ENCODE measurements at places on chromosomes 3 and 15.

- no peak for DNase-seq
Measured at GRCh38 chr15:97977734-97978133, 17.2 kb downstream of the ARRDC4 start.

- DNase-seq: no peak
Measured at GRCh38 chr3:118817748-118818165, 216.9 kb downstream of the IGSF11 start.

- no peak for DNase-seq
Measured at GRCh38 chr3:119964294-119964693, 130.0 kb downstream of the GSK3B start.

DNA sequence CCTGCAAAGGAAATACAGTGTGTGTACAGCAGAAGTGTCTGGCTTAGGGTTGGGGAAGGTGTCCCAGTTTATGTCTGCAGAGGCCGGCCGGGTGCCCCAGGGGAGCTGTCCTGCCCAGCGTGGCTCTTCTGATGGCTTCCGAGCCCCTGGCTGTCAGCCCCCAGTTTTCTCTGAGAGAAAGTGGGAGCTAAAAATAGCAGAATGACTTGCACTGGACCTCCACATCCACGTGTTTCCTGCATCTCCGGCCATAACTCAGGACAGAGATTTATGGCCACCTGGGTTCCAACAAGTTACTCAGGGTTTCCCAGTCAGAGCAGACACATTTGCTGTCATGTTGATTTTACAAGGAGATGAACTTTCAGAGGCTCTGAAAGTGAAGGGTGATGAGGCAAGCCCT lies 192.0 kb downstream of the ATP10A start:
- DNase-seq: no peak

- DNase-seq: no peak
Measured at GRCh38 chr15:92809880-92810361, 90.2 kb upstream of the CHD2 start.

- no peak for DNase-seq
Measured at GRCh38 chr3:194137008-194137505, 1.1 kb downstream of the HES1 start.

- no peak for DNase-seq
Measured at GRCh38 chr3:147267434-147267833, 138.9 kb downstream of the ZIC4 start.

DNA sequence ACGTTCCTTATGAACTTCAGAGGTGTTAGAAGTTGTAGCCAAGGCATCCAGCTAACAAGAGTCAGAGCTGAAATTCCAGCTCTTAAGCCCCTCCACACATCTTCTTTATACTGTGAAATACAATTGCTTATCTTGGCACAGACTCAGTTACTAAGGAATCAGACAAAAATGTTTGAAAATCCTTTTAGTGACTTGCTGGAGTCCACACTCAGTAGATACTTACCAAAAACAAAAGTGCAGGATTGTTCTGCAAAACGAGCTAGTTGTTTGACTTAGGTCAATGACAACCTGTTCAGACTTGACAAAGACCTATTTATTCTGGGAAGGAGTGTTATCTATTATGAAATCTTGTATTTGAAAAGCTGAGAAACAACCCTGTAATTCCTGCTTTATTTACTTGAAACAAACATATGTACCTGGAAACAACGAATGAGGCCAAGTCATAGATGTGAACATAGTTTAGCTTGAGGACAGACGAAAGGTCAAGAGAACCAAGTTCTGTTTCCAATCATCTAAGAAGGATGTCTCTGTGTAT lies 38.5 kb downstream of the B3GNT5 start:
- DNase-seq: no peak

DNA sequence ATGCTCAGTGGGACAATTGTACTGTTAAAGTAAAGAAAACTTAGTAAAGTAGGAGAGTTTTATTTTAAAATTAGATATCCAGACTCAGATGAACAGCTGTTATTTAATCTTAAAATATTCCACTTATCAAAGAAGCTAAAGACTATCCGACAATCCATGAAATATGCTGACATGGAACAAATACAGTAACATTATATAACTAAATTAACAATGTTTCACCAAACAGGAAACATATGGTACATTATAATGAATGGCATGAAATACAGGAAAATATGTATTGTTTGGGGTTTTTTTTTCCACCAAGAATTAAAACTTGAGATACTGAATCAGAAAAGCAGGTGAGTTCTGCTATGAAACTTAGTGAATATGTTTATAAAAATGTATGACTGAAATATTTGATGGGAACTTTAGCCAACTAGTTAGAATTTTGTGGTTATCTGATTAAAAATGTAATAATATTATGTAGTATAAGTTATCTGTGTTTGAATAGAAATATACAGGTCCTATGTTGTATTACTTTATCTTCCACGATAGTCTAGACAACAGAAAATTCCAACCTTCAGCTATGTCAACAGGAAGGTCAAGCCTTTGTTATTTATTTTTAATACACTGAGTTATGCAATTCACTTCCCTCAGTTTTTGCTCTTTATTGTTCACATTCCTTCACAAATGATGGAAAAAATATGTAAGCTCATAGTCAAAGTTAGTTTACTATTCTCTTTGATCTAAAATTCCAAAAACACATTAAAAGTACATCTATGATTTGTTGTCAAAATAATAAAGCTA lies 72.7 kb downstream of the UACA start:
- DNase-seq: no peak

GRCh38 chr15:95825671-95826411 lies 504.7 kb upstream of the NR2F2 start:
- DNase-seq: no peak

DNA sequence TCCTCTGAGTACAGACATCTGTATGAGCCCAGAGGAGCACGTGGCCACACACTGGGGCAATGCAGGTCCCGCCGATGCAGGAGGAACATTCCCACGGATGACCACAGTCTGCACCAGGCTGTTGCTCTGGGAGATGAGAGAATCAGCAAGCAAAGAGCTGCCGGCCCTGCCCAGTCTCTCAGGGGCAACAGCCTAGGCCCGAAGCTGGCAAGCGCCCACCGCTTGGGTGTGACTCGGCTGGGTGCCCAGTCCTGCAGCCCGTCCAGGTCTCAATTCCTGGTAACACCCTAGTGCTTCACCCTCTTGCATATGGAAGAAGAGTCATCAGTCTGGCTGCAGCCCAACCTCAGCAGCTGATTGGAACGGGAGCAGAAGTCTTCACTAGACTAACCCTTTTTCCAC lies 153.7 kb upstream of the HES1 start:
- no peak for DNase-seq

DNA sequence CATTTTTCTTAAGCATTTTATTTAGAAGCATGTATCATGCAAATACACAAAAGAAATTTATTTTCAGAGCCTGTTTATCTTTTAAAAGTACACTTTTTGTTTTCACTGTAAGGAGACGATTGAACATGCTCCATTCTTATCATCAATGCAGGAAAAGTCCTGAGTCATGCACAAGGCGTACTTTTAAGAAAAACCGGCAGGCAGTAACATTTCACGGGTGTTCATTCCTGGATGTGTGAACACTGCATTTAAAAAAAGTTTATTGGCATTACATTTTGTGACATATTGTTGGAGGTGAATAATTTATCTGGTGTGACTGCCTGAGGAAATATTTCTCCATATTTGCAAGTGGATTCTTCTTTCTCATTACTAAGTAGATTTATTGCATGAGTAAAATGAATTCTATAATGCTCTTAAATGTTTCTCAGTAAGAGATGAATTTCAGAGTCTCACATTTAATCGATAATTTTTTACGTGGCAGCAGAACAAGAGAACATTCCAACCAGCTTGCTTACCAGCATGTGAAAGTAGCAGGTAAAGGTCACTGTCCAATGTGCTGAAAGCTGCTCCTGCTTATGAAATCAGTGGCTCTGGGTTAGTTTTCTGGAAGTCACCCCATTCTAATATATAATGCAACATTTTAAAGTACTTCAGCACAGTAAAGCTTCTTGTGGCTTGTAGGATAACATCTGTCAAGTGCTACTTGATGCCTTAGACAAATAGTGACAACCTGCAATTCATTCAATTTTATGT lies 87.0 kb downstream of the SV2B start:
- DNase-seq: no peak

DNA sequence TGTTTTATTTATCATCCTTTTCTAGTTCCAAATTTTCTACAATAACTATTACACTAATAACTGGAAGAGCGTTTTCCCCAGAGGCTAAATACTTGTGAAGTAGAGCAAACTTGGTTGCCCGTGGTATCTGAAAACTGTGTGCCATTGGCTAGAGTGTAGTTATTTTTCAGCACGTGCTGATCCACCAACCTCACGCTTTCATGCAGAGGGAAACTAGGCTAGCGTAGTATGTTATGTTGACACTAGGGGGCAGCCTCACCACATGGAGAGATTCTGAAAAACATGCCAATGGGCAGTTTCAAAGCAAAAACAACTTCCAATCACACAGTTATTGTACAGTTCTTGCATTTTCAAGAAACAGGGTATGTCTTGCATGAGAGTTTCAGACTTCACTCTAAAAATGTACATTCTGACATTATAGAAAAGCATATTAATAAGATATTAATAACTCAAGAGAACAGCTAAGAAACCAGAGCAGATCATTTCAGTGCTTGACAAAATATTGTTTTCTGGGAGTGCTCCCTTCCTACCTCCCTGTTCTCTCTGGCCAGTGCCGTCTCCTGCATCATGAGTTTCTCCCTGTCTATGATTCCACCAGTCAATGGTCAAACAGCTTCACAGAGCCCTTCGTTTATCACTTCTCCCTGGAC lies 39.7 kb downstream of the SPATA12 start:
- peak; percentile 38 for DNase-seq

GRCh38 chr3:70603103-70603502 lies 290.7 kb upstream of the MDFIC2 start:
- no peak for DNase-seq

GRCh38 chr3:71008350-71008935 lies 575.1 kb downstream of the FOXP1 start:
- no peak for DNase-seq

DNA sequence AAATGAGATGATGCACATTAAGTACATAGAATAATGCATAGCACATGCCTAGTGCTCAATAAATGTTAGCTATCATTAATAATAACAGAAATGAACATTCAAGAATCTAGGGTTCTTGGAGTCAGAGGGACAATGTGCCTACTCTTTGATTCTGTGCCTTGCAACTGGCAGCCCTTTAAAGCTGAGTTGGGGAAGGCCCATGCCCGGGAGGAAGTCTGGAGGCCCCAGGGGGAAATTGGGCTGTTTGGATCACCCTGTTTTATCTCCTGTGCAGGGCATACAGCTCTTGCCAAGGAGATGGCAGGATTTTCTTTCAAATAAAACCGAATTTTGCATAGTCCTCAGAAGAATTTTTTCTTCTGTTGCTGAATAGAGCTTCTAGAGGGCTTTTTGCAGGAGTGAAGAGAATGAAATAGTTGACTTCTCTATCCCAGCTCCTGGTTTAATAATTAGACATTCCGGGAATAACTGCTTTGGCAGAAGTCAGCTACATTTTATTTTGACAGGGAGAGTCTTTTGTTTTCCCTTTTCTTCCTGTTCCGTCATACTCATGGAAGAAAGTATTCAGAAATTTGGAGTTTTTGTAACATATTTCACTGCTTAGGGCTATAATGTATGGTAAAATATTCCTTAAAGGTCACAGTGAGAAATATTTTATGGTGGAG lies 18.0 kb upstream of the KCNAB1 start:
- no peak for DNase-seq

DNA sequence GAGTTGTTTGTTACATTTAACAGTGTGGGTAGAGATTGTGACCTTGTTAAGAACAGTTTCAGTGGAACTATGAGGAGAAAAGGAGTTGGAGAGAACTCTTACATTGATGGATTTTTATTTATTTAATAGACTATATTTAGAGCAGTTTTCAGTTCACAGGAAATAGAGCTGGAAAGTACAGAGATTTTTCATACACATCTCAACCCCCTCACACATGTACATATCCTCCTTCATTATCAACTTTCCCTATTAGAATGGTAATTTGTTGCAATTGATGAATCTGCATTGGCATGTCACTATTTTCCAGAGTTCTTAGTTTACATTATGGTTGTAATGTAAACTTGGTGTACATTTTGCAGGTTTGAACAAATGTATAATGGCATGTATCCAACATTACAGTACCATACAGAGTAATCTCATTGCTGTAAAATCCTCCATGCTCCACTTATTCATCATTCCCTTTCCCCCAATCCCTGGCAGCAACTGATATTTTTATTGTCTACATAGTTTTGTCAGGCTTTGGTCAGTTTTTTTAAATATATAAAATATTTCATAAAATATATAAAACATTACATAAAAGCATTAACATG lies 756.6 kb upstream of the DPPA4 start:
- DNase-seq: no peak

GRCh38 chr3:49805897-49806701 lies 3.0 kb downstream of the INKA1 start:
- no peak for DNase-seq

GRCh38 chr15:36887214-36887961 lies 213.0 kb downstream of the MEIS2 start:
- no peak for DNase-seq

- DNase-seq: no peak
Measured at GRCh38 chr3:190009614-190010013, 111.1 kb downstream of the P3H2 start.

DNA sequence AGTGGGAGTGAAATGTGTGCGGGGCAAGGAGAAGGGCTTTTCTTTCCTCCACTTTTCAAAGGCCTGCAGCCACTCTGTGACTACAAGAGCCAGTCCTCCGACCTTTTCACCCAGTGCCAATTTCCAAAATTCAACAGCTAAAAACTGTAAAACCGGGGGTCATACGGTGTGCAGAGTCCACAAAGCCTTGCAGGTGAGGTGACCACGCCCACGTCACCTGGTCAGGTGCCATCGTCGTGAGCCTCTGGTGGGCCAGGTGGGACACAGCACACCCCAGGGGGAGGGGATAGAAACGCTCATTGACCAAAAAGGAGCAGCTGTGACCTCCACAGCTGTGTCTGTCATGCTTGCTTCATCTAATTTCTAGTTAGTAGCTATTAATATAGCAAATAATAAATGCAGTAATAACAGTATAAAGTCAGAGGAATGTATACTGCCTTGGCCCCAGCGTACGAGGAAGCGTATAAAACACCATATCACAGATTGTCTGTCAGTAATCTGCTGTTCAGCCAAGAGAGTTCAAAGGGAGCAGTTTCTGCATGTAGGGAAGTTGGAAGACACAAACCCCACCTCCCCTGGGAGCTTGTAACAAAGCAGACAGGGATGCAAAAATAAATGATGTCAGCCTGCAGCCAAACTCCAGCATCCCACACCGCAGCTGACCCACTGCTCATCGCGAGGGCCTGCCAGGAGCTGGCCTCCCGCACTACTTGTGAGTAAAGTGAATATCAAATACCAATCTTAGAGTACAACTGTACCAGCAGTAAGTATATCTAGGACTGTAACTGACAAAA lies 86.7 kb downstream of the VGLL4 start:
- DNase-seq: no peak

Measured in GM12892 (cell line).